ENCODE measurements at places on chromosomes 7 and 10.

DNA sequence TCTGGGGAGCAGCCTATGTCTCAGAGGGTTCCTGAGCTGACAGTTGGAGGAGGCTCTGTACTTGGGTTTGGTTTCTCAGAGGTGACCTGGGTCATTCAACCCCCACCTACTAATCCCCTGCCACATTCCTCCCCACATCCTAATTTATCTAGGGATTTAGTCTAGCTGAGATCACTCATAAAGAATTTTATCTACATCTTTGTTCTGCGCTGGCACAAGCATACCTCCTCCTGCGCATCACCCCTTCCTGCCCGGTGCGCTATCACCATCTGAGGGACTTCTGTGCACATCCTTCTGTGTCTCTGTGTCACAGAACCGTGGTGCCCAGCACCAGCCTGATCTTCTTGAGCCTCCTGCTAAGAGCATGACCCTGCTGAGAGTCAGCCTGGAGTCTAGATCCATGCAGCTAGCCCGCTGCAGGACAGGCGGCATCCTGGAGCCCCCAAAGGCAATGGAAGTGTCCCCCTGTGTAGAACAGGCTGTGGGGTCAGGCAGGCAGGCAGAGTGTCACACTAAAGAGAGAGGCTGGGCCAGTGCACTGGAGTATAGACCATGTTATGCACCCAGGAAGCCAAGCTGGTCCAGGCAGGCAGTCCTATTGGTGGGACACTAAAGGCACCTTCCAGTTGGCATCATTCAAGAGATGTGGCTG lies 63.6 kb downstream of the ARHGAP22 start:
- no peak for DNase-seq

DNA sequence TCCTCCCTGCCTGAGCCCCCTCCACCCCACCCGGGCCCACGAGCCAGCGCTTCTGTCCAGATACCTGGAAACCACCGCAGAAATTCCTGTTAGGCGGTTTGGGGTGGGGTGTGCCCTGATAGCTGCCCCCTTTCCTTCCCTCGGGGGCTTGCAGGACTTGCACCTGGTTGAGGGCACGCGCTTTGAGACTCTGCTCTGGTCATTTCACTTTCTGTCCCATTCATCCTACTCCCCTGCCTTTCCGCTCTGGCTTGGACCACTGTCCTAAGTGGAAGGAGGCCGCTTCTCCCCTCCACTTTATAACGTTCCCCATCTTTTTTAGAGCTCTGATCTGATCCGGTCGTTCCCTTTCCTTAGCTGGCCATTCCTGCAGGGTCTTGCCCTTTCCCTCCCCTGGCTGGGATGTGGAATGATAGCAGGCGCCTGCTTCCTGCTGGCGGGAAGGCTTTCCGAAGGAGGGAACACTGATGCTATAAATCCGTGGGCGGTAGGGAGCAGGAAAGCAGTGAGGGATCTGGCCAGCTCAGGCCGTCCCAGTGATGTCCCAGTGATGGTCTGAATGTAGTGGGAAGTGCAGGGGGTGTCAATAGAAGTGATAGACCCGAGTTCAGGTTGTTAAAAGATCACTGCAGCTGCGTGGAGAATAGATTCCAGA lies 852 bp upstream of the PRKAR1B start:
- DNase-seq = no peak

DNA sequence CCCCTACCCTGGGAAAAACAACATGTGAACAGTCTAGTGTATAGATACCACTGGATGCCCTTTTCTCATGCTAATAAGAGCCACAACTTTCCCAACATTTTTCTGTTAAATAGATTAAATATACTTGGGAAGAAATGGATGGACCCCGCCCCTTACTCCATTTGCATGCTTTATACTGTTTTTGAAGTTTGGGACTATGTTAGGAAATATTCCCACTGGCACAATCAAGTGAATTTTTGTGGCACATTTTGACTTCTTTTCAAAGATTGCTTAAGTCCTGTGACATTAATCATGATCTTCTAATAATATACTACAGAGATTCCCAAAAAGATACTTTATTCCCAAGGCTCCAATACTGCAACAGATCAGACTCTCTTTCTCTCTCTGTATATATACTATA lies 216.6 kb downstream of the TWIST1 start:
- DNase-seq = no peak

GRCh38 chr10:114749510-114749909 lies 72.1 kb upstream of the FHIP2A start:
- no peak for DNase-seq

- DNase-seq = no peak
These were observed 657 bp downstream of the CDNF start for GRCh38 chr10:14837003-14837756.
